ENCODE measurements at places on chromosomes 11 and 22.

GRCh38 chr11:128868841-128869671 is 2.0 kb upstream of the KCNJ1 start:
- DNase-seq, result no peak

- DNase-seq, result no peak
Observed at GRCh38 chr11:111559800-111560464, 19.4 kb downstream of the LAYN start.

DNA sequence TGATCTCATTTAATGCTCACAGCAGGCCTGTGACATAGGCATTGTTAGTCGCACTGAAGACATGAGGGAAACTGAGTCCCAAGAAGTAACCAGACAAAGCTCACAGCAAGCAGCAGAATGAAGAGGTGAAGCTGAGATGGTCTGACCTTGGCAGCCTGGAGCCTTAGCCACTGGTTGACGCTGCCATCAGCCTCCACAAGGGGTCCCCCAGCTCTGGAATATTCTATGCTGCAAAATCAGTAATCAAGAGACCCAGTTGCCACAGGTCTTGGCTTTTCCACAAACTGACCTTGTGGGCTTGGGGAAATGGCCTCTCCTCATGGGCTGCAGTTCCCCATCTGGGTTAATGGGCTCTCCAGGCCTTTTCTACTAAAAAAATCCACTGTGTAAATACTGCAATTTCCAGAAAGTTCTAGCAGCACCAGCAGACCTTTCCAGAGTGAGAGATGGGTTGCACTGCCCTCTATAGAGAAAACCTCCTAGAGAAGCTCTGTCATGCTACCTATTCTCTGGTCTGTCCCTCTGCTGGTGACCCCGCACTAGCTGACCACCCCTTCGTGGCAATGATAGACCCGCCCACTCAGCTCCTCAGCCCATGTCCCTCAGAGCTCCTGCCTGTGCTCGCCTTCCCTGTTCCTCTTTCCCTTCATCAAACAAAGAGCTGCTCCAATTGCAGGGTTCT is 22.6 kb upstream of the ISX start:
- no peak for DNase-seq

DNA sequence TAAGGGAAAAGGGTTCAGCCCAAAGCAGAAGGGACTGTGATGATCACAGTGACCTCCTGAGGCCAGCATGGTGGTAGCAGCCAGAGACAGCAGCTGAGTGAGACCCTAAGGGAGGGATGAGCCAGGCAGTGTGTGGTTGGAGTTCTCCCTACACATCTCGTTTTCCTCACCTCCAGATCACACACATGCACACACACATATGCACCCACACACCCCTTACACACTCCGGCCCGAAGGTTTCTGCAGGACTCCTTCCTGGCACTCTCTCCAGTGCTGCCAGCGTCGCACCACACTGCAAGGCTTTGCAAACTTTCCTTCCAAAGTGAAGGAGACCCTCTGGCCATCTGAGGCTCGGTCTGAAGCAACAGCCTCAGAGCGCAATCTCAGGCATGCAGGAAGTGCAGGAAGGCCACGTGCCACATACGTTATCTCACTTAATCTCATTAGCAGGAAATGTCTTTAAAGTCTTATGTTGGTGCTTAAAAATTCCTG is 26.9 kb upstream of the TP53I11 start:
- peak; percentile 8 for DNase-seq

- DNase-seq, result no peak
Observed at GRCh38 chr11:64570341-64570740, 20.7 kb upstream of the SLC22A12 start.

- no peak for DNase-seq
Observed at GRCh38 chr11:122682464-122682863, 26.9 kb downstream of the UBASH3B start.

GRCh38 chr11:6745465-6746015 is 26.2 kb downstream of the OR2AG2 start:
- DNase-seq, result no peak

DNA sequence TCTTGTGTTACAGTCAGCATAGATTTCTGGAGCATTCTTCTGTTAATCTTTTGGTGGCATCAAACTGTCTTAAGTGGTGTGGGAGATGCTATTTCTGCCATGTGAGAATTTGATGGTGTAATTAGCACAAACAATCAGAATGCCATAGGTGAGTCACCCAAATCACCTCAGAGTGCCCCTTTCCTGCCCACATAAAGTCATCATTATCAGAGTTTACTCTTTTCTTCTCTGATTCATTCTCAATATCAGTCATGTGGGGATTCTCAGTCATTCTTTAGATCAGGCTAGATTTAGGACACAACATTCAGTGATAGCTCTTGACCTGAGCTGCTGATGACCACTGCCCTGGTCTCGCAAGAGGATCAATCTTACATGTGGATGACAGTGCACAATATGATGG is 23.7 kb upstream of the MS4A6A start:
- DNase-seq, result peak; percentile 47
